ELF-1 (cell line): ENCODE measurements at places on chromosomes 4 and X.

GRCh38 chr4:7431696-7432530 is 2.8 kb downstream of the PSAPL1 start:
- DNase-seq: no peak

- DNase-seq: no peak
Measured at GRCh38 chrX:42778096-42778495, at the start of gene PPP1R2C. PPP1R2C (minus strand) TSS chrX:42778163; CDS start chrX:42778079, 84 bp downstream.

GRCh38 chrX:133633162-133633561 is 217.9 kb upstream of the GPC4 start:
- DNase-seq: no peak

DNA sequence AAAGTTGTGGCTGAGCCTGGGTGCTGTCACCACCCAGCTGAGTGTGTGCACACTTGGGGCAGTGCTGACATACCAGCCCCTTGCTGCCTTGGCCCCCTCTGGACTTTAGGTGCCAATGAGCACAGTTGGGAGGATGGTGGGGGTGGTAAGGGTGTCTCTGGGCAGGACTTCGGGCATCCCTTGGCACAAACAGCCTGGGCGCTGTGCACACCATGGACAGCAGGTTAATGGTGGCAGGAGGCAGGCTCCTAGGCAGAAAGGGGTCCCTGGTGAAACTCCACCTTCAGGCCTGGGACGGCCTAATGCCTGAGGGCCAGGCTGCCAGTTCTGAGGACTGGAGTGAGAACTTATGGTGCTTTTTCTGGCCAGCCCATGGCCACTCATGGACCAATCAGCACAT is 32.4 kb upstream of the TEX13C start:
- DNase-seq: no peak

DNA sequence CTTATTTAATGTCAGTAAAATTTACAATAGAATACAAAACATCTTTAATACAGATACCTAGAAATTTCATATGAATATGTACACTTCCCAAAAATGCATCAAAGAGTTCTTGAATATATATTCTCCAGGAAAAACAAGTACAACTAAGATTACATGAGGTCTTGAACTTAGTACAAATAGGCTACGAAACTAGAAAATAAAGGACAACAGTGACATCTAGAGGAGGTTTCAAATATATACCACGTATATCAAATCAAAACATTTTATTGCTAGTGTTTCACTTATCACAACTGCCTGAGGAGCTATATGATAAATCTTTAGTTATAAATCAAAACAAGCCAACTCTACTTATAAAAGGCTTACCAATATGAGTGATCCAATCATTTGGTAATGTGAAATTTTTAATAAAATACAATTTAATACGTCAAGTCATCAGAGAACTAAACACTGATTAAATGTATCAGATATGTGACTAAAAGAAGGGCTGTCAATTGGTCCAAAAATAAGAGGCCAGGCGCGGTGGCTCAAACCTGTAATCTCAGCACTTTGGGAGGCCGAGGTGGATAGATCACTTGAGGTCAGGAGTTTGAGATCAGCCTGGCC is 36.6 kb downstream of the ANAPC10 start:
- DNase-seq: no peak

DNA sequence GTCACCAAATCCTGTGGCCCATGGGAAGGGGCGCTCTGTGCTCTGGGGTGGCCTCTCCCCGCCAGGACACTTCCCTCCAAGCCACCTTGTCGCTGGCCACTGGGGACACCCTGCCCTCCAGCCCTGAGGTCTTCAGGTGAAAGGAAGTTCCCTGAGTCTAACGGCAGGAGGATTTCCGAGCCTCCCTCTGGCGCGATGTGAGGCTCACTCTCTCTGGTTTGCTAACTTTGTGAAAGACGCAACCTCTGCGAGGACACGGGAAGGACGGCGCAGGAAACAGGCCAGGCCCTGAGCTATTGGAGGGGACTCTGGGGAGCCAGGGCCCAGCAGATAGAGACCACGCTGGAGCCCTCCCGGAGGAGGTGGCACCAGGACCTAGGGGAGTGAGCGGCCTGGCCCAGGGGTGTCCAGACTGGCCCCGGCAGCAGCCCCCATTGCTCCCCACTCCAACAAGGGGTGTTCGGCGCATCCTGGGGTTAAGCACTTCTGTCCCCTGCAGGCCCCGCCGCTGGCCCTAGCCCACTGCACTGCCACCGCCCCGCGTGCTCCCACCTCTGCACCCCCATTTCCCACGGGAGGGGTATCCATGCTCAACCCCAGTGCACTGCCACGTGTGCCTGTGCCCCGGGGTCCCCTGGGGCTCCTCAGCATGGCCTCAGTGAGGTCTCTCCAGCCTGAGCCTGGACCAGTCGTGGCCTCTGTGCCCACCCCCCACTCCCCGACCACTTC is 72.2 kb upstream of the MXD4 start:
- DNase-seq: no peak

GRCh38 chr4:137310166-137310565 is 222.1 kb downstream of the PCDH18 start:
- DNase-seq: no peak

- no peak for DNase-seq
Measured at GRCh38 chr4:174591243-174592021, 69.1 kb upstream of the HPGD start.

GRCh38 chr4:20603671-20604313 is 96.5 kb upstream of the PACRGL start:
- DNase-seq: no peak

DNA sequence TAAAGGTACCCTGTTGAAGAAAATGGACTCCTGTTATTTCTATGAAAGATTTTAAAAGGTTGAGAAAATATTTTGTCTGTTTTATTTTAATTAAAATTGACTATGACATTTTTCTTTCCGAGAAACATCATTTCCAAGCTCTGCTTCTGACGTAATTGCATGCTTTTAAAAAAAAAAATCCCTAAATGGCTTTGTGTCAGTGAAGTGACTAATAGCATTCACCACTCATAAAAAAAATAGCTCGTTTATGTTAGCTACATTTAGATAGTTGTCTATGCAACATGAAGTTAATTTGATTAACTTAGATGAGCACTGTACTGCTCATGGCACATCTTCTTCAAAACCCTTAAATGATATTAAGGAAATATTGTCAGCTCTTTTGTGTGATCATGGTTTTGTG is 105.1 kb upstream of the KLHL13 start:
- no peak for DNase-seq

DNA sequence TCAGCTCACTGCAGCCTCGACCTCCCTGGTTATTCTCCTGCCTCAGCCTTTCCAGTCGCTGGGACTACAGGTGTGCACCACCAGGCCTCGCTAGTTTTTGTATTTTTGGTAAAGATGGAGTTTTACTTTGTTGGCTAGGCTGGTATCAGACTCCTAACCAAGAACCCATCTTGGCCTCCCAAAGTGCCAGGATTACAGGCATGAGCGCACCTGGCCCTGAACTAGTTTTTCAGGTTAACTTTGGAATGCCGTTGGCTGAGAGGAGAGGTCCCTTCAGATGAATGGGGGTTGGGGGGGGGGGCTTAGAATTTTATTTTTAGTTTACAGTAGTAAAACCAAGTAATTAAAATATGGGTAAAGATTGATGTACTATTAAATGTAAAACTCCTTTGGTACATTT is 23.4 kb upstream of the CWH43 start:
- DNase-seq: peak; percentile 18

DNA sequence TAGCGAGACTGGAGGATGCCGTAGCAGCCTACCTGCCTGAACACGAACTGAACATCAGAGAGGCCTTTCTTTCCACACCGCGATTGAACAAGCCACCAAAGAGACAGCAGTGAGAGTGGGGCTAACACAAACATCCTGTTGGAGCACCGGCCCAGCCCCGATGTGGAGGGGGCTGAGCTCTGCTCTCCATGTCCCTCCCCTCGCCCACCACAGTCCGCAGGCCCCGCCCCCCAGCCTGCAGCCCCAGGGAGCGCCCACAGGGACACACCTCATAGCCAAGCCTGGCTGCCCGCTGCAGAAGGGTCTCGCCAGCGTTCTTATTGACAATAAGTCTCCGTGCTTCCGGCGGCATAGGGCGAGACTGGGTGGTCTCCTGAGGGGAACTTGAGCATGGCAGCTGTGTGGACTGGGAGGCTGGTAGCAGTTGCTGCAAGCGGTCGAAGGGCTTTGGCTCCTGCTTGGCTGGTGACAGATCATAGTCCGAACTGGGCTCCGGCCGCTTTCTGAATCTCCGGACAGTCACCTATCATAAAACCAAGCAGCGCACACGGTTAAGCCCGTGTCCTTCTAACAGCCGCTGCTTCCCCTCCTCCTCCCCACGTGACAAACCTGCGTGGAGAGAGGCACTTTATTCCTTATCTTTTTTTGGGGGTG is 35.8 kb downstream of the BCOR start:
- DNase-seq: peak; percentile 34

DNA sequence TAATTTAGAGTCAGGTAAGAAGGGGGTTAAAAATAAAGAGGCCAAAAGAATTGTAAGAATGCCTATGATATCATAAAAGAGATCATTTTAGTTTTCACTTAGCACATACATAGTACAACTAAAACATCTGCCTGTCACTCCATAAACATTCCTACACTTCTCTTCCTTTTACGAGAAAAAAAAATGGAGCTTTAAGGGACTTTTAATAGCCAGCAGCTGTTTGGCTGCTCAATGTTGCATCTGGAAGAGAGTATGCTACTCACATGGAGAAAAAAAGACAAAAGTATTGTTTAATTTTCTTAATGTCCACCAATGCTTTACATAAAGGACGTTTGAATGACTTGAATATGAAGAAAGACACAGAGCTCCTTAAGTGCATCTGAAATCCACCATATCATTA is 48.7 kb upstream of the TNIP3 start:
- DNase-seq: no peak

DNA sequence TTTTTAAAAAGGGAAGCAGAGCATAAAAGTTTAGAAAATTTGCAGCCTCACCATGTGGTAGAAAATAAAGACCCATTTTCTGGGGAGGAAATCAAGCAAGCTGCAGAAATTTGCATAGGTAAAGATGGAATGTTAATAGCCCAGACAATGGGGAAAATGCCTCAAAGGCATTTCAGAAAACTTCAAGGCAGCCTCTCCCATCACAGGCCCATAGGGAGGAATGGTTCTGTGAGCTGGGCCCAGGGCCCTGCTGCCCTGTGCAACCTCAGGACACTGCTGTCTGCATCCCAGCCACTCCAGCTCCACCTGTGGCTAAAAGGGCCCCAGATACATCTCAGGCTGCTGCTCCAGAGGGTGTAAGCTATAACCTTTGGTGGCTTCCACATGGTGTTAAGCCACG is 137.9 kb downstream of the INPP4B start:
- peak; percentile 74 for DNase-seq

DNA sequence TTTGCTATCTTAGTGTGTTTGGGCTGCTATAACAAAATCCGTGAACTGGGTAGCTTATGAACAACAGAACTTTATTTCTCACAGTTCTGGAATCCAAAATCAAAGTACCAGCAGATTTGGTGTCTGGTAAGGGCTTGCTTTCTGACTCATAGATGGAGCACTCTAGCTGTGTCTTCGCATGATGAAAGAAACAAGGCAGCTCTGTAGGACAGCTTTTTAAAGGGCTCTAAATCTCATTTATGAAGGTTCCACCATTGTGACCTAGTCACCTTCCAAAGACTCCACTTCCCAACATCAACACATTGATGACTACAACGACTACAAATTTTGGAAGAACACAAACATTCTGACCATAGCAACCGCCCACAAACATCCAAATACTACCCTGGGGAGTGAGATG is 158.6 kb upstream of the LCORL start:
- no peak for DNase-seq
